Glomerular endothelial cell (primary cell): ENCODE measurements at places on chromosomes 5 and 9.

- no peak for DNase-seq
Measured at GRCh38 chr5:68377733-68378132, 162.2 kb downstream of the PIK3R1 start.

GRCh38 chr9:95880021-95880690 is 4.7 kb downstream of the ERCC6L2 start:
- DNase-seq, result peak; percentile 75

DNA sequence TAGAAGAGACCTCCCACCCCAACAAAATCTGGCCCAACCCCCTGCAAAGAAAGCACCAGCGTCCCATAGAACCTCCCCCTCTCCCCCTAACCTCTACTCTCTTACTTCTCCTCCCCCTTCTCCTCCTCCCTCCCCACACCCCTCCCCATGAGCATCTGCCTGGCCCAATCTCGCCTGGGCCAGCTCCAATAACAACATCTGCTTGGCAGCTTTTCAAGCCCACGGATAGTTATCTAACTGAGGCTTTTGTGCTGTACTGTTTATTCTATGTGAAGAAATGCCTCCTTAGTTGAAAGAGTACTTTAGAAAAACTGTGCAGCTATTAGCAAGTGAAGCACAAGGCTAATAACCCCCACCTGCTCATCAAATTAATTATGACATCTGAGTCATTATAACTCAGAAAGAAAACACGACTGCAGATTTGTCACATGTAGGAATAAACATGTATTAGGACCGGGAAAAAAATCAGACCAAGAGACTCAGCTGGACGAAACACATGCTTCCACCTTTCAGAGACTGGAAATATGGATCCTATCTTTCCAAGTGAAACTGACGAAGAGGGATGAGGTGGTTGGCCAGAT is 42.8 kb downstream of the NFIB start:
- peak; percentile 48 for DNase-seq

GRCh38 chr9:91580136-91580535 is 156.5 kb upstream of the NFIL3 start:
- DNase-seq, result no peak

DNA sequence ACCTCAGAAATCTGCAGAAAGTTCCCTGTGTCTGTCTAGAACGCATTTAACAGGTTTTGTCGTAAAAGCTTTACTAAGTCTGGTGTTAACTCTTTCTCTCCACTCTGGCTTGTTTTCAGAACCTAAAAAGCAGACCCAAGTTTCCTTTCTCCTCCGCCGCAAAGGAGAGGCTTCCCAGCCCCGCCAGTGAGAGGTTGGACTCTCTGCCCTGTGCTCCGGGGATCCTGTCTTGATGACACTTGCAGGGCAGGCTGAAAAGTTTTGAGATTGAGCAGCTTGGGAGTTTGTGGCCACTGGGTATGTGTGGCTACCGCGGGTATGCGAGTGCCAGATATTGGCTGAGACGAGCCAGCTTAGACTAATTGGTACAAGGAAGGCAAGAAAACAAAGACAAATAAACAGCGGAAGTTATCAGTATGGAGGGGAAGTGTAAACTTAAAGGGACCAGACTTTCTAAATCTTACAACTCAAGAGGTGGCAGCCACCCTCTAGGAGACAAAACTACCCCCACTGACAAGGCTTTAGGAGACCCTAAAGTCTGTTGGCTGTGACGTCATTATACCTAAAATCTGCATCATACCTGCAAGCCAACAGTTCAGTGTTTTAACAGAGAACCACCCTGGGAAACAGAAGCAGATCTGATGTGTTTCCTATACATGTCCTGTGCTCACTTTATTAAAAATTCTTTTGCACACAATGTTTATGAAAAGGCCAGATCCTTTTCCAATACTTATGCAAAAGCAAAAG is 41.0 kb upstream of the PCDHB1 start:
- DNase-seq, result no peak

DNA sequence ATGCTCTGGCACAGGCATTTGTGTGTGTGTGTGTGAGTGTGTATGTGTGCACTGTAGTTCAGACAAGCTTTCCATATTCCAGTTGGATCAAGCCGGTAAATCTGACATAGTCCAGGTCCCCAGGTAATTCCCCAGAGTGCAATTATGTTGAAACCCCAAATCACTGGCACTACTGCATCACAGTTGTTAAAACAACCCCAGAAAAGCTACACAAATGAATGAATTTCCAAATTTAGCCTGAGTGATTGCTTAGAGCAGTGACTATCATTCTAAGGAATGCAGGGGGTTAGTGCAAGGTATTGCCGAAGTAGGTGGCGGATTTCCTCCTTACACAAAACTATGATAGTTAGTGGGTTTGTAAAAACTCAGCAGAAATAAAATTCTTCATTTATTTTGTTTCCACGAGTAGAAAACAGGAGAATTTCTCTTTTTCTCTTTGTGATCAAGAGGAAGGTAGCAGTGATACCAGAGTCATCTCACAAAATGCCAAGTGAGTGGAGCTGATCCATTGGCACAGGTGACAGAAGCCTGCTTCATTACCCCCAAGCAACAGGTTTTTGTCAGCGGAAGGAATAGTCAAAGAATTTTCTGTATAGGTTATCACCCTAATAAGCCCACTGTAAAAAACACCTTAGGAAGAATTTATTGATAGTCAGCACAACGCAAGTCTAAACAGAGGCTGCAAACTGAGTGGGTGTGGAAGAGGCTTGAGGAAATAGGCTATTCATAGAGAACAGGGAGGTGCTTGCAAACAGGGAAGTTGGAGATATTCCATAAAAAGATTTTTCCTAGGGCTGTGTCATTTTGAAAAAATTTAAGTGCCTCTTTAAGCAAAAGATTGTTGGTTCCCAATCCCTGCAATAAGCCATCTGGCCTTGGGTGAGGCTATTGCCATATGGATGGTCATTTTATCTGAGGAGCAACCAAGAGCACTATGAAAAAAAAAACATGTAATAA is 385.1 kb downstream of the CHSY3 start:
- DNase-seq, result no peak

GRCh38 chr5:35182910-35183535 is 47.3 kb downstream of the PRLR start:
- DNase-seq, result no peak

DNA sequence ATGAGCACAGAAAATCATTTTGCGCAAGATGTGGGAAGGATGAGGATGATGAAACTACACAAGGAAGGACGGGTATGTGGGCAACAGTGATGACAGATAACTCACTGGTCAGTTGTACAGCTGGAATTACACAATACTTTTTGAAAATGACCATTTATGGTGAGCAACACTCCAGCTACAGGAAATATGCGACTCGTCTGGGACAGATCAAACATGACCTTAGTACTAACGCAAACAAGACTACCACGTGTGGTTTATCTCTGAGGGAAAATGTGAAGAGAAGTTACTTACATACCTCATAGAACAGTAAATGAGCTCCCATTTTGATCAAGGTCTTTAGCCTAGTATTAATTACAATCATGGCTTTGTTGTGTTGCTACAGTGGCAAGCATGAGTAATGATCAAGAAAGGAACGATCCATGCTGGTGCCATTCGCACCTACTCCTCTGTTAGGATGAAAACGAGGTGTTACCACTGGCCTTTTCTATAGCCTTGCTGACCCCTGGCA is 456.9 kb downstream of the BNC2 start:
- no peak for DNase-seq

DNA sequence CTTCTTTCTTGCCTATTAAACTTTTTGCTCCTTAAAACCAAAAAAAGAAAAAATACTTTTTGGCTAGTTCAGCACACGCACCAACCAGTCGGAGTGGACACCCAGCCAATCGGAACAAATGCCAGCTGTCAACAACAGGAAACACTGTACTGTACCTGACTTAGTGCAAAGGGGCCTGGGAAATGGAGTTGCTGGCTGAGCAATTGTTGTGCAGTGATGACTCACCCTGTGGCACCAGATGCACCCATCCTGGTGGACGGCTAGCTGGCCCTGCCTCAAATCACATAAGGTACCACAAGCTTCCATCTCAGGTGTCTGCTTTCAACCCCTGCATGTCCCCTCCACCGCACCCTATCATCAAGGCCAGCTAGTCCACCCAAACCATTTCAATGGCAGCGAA is 20.9 kb downstream of the FOXE1 start:
- no peak for DNase-seq

DNA sequence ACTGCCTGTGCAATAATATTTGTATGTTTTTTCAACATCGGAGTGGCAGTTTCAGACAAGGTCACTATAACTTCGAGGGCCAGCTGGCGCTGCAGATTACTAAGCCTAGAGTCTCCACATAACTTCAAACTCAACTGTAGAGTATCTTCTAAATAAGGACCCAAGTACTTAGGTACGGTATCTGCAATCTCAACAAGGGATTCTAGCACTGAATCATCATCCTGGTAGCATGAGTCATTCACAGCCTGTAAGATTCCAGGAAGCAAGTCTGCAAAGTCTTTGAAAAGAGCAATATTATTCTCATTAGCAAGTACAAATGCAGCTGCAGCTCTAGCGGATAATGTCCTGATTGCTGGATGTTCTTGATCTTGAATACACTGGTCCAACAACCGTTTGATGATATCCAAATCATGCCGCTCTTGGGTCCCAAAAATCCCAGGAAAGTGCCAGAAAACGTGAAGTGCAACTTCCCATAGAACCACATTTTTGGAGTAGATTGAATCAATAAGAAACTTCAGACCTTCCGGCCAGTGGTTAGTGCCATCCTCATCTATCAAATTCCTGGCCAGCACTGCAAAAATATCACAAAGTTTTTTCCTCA is 654 bp downstream of the RANBP6 start:
- DNase-seq, result peak; percentile 62

GRCh38 chr5:146699664-146700418 is 178.7 kb downstream of the PPP2R2B start:
- no peak for DNase-seq

DNA sequence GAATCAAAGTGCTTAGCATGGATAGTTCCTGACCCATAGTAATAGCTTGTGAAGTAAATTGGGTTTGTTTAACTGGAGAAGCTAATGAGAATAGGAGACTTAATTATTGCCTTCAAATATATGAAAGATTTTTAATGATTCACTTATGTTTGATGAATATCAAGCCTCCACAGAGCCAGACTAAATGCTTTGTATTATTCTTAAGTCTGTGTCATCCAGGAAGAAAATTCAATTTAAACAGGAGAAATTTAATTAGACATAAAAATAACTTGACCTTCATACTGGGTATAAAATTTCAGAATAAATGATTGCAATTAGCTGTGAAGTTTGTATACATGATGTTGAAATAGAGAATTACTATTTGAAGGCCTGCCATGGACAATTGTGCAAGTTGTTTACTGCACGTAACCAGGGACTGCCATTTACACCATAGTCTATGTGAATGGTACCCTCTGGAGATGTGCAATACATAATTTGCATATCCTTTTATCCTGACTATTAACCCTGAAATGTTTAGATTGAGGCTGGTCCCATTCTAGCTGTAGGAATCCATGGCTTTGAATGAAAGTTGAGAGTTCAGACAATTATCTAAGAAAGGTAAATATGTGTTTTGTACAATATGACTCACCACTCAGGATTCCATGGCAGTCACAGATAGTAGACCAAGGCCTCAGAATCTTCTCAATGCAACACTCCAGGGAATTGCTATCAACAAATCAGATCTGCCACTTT is 133.5 kb upstream of the IL12B start:
- DNase-seq, result no peak

GRCh38 chr5:155987265-155987810 is 339.6 kb upstream of the SGCD start:
- DNase-seq, result no peak

GRCh38 chr5:2575871-2576270 is 175.6 kb downstream of the IRX2 start:
- no peak for DNase-seq

GRCh38 chr5:127565586-127566270 is 48.3 kb downstream of the PRRC1 start:
- DNase-seq, result no peak

GRCh38 chr5:172453206-172453985 is 929 bp downstream of the SH3PXD2B start:
- DNase-seq, result no peak

DNA sequence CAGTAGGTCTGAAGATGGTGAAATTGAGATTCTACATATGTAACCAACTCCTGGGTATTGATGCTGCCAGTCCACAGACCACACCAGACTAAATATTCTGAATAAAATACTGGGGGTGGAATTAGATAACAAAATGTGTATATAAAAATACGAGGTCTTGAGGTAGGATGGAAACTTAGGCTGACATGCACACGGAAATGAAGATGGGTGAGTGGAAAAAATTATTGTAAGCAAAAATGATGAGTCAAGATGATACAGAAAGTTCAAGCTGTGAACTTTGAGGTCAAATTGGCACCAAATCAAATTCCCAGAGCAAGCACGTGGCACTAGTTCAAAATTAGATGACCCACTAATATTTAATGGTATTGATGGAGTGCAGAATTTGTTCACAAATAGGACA is 713.4 kb upstream of the ACO1 start:
- no peak for DNase-seq

- DNase-seq, result no peak
Measured at GRCh38 chr5:150062216-150062922, 24.0 kb downstream of the CSF1R start.

GRCh38 chr9:14752271-14752670 is 29.7 kb upstream of the CER1 start:
- DNase-seq, result peak; percentile 61

DNA sequence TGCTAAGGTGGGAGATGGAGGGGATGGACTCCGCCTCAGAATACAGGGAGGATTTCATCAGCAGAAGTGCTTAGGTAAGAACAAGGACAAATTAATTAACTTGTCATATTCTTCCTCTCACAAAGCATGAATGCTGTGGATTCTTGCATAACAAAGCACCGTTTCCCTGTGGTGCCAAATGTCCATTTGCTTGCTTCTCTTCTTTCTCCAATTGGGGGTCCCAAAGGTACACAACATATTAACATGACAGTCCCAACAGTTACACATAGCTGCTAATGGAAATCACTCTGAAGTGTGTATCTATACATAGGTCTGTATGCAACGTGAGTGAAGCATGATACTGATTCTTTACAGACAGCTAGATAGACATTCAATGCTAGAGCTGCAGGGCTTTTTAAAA is 146.7 kb upstream of the EFNA5 start:
- no peak for DNase-seq

DNA sequence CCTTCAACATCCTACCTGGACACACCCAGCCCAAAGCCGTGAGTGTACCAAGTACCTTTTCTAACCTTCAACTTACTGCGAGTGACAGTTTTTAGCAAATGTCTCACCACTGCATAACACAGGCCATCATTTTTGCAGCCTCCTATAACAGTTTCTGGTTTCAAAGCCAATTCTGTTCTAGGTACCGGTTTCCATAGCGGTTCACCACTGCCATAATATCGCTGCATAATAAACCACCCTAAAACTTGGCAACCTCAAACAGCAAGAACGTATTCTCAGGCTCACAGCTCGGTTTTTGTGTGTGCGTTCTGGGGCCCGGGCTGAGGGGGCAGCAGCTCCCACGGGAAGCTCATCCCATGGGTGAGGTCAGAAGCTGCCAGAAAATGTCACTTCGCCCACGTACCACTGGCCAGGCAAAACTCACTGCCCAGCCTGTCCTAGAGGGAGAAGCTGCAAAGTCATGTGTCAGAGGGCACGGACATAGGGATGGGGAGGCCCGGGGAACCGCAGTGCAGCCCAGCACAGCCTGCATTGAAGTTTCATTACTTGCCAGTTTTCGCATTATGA is 15.9 kb upstream of the ADAMTS2 start:
- no peak for DNase-seq

GRCh38 chr9:119795395-119795794 is 426.2 kb upstream of the BRINP1 start:
- no peak for DNase-seq
